CD4-positive, alpha-beta T cell (primary cell): ENCODE measurements at places on chromosomes 13 and 19.

- no peak for DNase-seq
These were observed 3.0 kb downstream of the F2RL3 start for GRCh38 chr19:16891696-16892382.

- DNase-seq: no peak
These were observed 4.1 kb downstream of the VSTM2B start for GRCh38 chr19:29529646-29530539.

DNA sequence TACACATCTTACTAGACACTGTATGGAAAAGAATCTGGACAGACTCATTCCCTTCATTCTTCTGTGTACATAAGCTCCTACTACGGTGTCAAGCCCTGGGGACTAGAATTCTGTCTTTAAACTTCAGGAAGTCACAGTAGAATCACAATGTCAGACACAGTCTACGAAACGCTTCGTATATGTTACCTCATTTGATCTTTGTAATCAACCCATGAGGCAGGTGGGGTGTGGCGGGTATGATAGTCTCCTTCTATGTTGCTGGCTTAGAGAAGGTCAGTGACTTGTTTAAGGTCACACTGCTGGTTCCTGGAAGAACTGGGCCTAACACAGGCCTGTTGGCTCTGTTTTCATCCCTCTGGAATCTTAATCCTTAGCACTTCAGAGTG is 32.2 kb upstream of the TPT1 start:
- no peak for DNase-seq

GRCh38 chr13:110841406-110841805 is 73.5 kb downstream of the ANKRD10 start:
- DNase-seq: no peak

DNA sequence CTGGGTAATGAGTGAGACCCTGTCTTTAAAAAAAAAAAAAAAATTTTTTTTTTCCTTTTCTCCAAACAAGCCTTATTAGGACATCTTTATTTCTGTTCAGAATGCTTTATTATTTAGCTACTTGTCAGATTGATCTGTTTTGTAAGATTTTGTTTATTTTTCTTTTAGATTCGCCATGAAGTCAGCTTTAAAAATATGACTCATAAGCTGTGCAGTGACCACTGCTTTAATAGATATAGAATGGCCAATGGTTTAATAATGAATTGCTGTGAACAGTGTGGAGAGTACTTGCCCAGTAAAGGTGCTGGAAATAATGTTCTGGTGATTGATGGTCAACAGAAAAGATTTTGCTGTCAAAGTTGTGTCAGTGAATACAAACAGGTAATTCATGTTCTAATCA is 47.7 kb downstream of the ZMYM2 start:
- no peak for DNase-seq

DNA sequence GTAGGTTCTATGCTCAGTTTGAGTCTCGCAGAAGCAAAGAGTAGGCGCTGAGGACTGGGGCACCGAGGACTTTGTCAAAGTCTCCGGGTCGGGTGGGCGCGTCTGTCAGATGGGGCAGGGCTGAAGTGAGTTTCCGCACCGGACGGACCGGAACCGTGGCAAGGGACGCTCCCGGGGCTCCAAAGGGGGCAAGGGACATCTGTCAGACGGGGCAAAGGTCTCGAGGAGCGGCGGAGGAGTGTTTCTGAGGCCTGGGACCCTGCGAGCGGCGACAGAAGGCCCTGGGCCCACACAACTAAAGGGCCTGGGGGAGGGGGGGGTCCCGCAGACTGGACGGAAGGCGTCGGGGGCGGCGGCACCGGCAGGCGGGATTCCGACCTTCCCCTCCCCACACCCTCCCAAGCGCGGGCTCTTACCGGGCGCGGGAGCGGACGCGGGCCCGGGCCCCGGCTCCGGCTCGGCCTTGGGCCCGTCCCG is 13.3 kb upstream of the AKAP8L start:
- no peak for DNase-seq

- DNase-seq: no peak
These were observed 201.8 kb upstream of the RFC3 start for GRCh38 chr13:33616130-33616529.

- DNase-seq: no peak
These were observed 30.3 kb upstream of the CACTIN start for GRCh38 chr19:3656747-3657394.

DNA sequence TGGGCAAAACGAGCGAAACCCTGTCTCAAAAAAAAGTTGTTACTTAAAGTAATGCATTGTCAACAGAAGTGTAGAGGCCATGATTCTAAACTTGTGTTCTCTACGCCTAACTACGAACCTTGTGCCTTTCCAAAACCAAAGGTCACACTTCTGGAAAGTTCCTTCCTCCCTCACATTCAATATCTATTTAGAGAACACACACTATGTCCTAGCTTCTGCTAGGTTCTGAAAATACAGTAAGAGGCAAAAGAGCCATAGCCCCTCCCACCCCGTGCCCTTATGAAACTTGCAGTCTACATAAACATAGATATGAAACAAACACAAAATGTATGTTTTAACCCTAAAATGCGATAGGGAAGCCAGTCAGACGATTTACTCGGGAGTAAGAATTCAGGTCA is 36.4 kb downstream of the RNF6 start:
- DNase-seq: no peak

DNA sequence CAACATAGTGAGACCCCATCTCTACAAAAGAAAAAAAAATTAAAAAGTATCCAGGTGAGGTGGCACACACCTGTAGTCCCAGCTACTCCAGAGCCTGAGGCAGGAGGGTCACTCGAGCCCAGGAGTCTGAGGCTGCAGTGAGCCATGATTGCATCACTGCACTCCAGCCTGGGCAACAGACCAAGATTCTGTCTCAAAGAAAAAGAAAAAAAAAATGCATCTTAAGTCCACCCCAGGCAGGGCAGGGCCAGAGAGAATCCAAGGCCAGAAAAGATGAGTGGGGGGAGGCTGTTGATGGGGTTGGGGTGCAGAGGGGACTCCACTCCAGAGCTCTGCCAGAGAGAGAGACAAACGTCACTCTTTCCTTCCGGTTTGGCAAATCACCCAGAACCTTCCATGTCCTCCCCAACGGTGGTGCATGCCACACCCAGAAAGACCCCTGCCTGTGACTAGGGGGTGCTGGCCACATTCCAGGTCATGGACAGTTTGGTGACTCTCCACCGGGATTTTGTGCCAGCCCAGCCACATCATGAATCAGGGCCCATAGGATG is 431 bp downstream of the FUT3 start:
- no peak for DNase-seq

GRCh38 chr19:17441241-17442021 is 7.0 kb downstream of the TMEM221 start:
- no peak for DNase-seq

GRCh38 chr19:1855828-1856255 is 7.5 kb downstream of the KLF16 start:
- no peak for DNase-seq

- DNase-seq: no peak
These were observed 24.6 kb downstream of the CHST8 start for GRCh38 chr19:33646306-33646705.

- no peak for DNase-seq
These were observed 350.0 kb downstream of the DACH1 start for GRCh38 chr13:71517004-71517403.

- no peak for DNase-seq
These were observed 41.8 kb downstream of the EFNB2 start for GRCh38 chr13:106493533-106494220.

DNA sequence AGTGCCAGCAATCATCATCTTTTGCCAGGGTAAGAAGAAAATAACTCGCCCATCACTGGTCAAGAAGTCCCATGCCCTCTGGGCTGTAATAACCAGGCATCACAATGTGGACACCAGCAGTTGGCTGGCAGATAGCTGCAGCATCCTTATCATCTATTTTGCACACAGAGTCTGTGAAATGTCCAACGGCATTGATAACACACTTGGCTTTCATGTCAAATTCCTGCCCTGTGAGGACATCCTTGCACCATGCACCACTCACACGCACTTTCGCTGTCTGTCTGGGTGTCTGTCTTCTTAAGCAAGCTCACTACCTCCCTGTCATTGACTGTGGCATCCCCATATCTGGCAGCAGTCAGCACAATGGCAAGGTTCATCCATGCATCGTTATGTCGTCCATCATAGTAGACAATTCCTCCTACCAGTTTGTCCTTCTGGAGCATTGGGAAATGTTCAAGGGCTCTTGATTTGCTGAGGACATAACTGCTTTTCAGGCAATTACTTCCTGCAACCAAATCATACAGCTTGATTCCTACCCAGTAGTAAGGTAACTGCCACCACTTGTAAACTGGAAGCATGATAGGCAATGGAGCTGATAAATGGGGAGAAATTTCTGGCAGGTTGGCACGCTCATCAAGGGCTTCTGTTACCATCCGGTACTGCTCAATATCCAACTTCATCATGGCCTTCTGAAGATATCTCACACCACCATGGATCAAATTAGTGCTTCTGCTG is 6.8 kb upstream of the ZSCAN5A start:
- DNase-seq: no peak

- peak; percentile 32 for DNase-seq
These were observed 943 bp downstream of the SLAIN1 start for GRCh38 chr13:77698201-77699058.

- DNase-seq: no peak
These were observed 535.8 kb upstream of the SGCG start for GRCh38 chr13:22644941-22645340.

DNA sequence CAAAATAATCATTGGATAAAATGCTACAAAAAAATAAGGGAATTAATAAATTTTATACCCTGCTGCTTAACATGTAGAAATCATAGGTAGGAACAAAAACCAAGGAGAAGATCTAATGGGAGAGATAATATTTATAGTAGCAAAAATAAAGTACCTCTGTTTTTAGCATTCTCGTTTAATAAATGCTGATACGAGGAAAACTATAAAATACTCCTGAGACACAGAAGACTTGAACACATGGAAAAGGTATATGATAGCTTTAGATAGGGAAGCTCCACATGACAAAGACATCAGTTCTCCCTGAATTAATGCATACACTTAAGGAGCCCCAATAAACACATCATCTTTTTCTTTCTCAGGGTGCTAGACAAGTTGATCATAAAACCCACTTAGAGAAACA is 44.6 kb upstream of the MCF2L start:
- no peak for DNase-seq

- DNase-seq: no peak
These were observed 614 bp upstream of the PNMA8A start for GRCh38 chr19:46471811-46472543.
